ENCODE measurements at places on chromosomes 16 and 17. TPM values are rescaled to one million over a fixed set of nuclear protein-coding genes. Genes with fewer than 3 reads are reported as not detected.

GRCh38 chr17:5225668-5226457, 8.8 kb downstream of the SCIMP start:
- 0 out of 2 replicates have a peak, but pooled peaks cover 8% of the 10 kb centered on the region for H3K4me1 ChIP-seq
- H3K27ac ChIP-seq = no peak overlapping the region
- H3K27me3 ChIP-seq = no peaks in the 10 kb centered on the region
- no peak overlapping the region for H3K4me3 ChIP-seq

DNA sequence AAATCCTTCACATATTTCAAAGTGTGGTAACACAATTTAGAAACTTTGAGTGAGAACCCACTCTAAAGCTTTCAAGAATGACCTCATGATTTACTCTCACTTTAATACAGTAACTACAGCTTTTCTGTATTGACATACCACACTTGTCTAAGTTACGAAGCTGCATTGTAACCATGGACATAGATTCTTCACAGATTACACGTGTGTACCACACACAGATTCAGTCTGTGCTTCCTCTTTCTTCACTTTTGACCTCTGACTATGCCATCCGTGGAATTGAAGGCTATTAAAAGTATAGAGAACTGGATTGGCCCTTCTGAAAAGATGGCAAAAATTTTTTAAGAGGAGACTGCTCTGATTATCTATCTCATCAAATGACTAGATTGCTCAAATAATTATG, 172.7 kb downstream of the TANC2 start:
- H3K4me3 ChIP-seq = no peak overlapping the region
- no peak overlapping the region for H3K27ac ChIP-seq
- no peaks in the 10 kb centered on the region for H3K4me1 ChIP-seq
- no peaks in the 10 kb centered on the region for H3K36me3 ChIP-seq

Gene ABCA10
- not detected for total RNA-seq

DNA sequence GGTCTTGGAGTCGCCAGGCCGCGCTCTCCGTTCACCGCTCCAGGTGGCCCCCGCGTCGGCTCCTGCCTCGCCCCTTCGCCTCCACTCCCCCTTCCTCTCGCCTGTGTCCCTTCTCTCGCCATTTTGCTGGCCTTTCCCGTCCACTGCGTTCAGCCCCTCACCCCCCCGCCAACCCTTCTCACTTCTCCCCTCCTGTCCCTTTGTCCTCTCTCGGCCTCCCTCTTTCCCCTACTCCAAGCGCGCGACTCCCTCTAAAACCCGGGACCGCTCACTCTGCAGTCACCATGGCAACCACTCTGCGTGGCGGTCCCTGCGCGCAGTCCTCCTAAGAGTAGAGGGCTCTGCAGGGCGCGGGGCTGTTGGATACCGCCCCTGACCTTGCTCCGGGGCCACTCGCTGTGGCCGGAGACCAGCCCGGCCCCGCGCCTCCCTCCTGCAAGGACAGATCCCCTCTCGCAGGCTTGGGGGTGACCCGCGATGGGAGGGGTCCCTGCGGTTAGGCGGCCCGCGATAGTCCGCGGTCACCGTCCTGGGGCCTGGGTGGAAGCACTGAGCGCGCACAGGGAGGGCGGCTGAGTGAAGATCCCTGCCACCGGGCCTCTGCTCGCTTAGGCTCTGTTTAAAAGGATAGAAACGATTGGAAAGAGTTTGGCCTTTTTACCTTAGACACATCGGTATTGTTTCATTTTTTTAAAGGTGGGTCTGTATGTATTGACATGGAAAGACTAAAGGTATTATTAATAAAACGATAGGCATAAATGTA, 454 bp downstream of the CCDC40 start:
- H3K4me1 ChIP-seq = peaks cover 20% of the 10 kb centered on the region
- H3K36me3 ChIP-seq = 0 out of 2 replicates have a peak, but pooled peaks cover 3% of the 10 kb centered on the region
- no peaks in the 10 kb centered on the region for H3K27me3 ChIP-seq
- H3K27ac ChIP-seq = peak overlapping the region; percentile 89

DNA sequence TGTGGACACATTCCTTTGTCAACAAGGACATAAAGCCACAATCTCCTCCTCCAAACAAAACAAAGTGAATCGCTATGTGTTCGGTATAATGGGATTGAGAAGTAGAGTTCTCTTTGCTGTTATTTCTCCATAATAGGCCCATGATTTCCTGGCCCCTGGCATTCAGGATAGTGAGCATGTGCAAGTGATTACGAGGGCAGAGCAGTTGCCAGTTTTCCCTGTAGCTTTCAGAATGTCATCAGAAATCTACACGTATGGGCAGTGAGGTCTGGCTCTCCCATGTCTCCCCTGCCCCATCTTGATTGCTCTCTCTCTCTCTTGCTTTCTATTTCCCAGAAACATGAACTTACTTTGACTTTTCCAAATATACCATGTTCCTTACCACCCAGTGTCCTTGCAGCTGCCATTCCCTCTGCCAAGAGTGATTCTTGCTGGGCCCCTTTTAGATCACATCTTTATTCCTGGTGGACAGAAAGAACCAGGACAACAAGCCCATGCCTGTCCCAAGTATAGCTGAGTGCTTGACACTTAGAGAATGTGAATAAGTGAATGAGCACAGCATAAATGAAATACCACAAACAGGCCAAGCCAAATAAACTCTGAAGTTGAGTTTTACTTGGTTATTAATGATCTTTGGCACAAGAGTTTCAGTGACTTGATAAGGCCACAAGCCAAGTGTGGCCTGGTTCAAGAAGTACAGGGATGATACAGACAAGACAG, 273.1 kb downstream of the CDH13 start:
- no peaks in the 10 kb centered on the region for H3K27me3 ChIP-seq
- H3K36me3 ChIP-seq = no peaks in the 10 kb centered on the region
- no peak overlapping the region for H3K27ac ChIP-seq
- no peak overlapping the region for H3K4me3 ChIP-seq
- H3K4me1 ChIP-seq = no peaks in the 10 kb centered on the region
- no peak for DNase-seq

Gene CCL14
- not detected for total RNA-seq

- DNase-seq = peak; percentile 52
- no peaks in the 10 kb centered on the region for H3K36me3 ChIP-seq
- H3K4me3 ChIP-seq = no peak overlapping the region
- no peak overlapping the region for H3K27ac ChIP-seq
These were observed 115.9 kb upstream of the CIBAR2 start for GRCh38 chr16:85227946-85228862.

DNA sequence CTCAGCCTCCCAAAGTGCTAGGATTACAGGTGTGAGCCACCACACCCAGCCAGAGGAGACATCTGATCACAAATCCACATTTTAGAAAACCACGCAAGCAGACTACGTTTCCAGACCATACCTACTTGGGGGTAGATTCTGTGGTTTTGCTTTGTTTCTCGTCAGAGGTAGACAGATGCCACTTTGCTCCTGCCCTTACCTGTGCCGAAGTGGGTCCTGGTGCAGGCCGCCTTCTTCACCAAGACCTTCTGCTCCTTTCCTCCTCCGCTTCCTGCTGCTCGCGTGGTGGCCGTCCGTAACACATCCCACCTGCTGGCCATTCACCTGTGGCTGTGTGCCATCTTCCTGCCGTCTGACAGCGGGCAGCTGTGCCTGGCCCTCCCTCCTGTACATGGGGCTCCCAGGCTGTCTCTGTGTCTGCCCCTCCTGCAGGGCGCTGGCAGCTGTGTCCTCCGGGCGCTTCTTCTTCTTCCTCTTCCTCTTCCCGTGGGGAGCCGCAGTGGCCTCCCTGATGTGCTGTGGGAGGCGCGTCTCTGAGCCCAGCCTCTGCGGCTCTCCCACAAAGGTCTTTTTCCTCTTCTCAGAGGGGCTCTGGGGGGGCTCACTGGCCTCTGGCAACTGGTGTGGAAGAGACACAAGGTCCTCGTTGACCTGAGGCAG, 21.2 kb upstream of the CYTH1 start:
- no peak overlapping the region for H3K27ac ChIP-seq
- no peak for DNase-seq
- no peaks in the 10 kb centered on the region for H3K27me3 ChIP-seq
- H3K36me3 ChIP-seq = peaks cover 78% of the 10 kb centered on the region
- no peak overlapping the region for H3K4me3 ChIP-seq

- H3K4me3 ChIP-seq = no peak overlapping the region
- no peaks in the 10 kb centered on the region for H3K4me1 ChIP-seq
- H3K27ac ChIP-seq = no peak overlapping the region
- H3K36me3 ChIP-seq = no peaks in the 10 kb centered on the region
These were observed 17.7 kb downstream of the CACNA1G start for GRCh38 chr17:50578173-50578572.

Gene ZSCAN10
- not detected for total RNA-seq

DNA sequence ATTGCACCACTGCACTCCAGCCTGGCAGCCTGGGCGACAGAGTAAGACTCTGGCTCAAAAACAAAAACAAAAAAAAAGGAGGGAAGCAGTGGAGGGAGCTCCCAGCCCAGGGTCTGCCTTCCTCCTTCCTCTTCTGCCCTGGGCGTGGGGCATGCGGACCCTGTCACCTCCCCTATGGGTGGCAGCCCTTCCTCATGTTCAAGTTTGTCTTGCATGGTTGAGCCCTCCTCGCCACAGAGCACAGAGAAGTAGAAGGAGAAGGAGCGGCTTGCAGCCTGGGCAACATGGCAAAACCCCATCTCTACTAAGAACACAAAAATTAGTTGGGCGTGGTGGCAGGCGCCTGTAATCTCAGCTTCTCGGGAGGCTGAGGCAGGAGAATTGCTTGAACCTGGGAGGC, 21.4 kb upstream of the TIMP2 start:
- H3K27me3 ChIP-seq = no peaks in the 10 kb centered on the region
- H3K27ac ChIP-seq = no peak overlapping the region
- no peaks in the 10 kb centered on the region for H3K36me3 ChIP-seq
- H3K4me3 ChIP-seq = no peak overlapping the region
- H3K4me1 ChIP-seq = peaks cover 53% of the 10 kb centered on the region

DNA sequence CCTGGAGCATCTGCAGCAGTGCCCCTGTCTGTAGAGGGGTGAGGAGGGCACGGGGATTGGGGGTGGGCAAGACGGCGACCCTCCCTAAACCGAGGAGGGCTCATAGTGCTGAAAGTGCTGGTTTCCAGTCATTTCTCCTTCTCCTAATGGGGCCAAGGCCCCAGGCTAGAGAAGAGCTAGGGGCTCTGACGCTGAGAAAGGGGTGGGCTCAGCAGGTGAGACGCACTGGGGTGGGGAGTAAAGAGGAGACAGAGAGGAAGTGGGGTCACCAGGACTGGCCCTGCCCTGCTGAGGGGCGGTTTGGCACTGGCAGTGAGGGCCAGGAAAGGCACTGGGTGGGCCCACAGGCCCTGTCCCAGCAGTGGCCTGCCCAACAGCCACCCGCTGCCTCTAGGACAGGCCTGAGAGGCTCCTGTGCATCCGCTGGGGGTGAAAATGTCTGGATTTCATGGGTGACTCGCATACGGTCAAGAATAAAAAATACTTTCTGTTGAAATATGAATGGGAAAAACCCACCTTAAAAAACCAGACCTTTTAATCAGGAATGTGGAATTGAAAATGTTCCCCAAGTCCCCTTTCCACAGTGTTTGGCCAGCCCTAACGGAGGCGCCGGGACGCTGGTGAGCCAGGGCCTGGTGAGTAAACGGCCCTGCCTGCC, 122.4 kb upstream of the SMURF2 start:
- H3K27me3 ChIP-seq = no peaks in the 10 kb centered on the region
- H3K36me3 ChIP-seq = peaks cover 23% of the 10 kb centered on the region
- no peak overlapping the region for H3K27ac ChIP-seq
- no peaks in the 10 kb centered on the region for H3K4me1 ChIP-seq

DNA sequence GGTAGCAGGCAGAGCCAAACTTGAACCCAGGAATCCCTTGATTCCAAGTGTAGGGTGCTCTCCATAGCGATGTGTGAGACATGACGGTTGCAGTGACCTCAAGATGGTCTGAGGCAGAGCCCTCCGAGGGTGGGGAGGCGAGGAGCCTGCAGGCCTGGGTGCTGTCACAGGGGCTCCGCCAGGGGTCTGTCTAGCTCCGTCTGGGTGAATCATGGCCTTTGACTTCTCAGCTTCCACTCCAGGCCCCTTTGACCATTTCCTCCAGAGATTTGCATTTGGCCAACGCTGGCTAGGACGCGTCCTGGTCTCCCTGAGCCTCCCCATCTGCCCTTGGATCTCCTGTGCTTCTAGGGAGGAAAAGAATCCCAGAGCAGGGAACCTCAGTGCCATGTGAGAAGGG, 104.6 kb downstream of the RAP1GAP2 start:
- H3K4me1 ChIP-seq = no peaks in the 10 kb centered on the region
- H3K4me3 ChIP-seq = no peak overlapping the region
- H3K27ac ChIP-seq = no peak overlapping the region
- H3K27me3 ChIP-seq = no peaks in the 10 kb centered on the region
- DNase-seq = no peak

Gene DRC3
- not detected for total RNA-seq

- DNase-seq = no peak
- no peak overlapping the region for H3K27ac ChIP-seq
- H3K4me1 ChIP-seq = peaks cover 8% of the 10 kb centered on the region
- no peak overlapping the region for H3K4me3 ChIP-seq
- no peaks in the 10 kb centered on the region for H3K27me3 ChIP-seq
- H3K36me3 ChIP-seq = peaks cover 49% of the 10 kb centered on the region
These were observed 20.1 kb downstream of the AP1G1 start for GRCh38 chr16:71788578-71788977.

GRCh38 chr16:63717806-63718205, 1404.1 kb downstream of the CDH11 start:
- DNase-seq = no peak
- no peaks in the 10 kb centered on the region for H3K36me3 ChIP-seq
- H3K4me1 ChIP-seq = no peaks in the 10 kb centered on the region
- H3K27ac ChIP-seq = no peak overlapping the region

DNA sequence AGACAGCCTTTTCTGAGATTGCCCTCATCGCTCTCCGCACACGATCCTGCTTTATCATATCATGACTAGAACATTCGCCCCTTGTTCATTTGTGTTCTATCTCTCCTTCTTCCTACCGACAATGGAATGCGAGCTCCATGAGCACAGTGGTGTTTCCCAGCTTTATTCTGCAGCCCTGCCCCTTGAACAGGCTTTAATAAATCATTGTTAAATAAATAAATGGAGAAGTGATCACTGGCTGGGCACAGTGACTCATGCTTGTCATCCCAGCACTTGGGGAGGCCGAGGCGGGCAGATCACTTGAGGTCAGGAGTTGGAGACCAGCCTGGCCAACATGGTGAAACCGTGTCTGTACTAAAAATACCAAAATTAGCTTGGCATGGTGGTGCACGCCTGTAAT, 1063.3 kb upstream of the EEF2KMT start:
- no peaks in the 10 kb centered on the region for H3K27me3 ChIP-seq
- H3K4me3 ChIP-seq = no peak overlapping the region
- no peaks in the 10 kb centered on the region for H3K36me3 ChIP-seq
- H3K4me1 ChIP-seq = no peaks in the 10 kb centered on the region
- H3K27ac ChIP-seq = no peak overlapping the region

All from SJSA1 (cell line).